LoVo (cell line): ENCODE measurements at places on chromosomes 11 and 22.

GRCh38 chr11:35933320-35933871, 10.5 kb upstream of the LDLRAD3 start:
- DNase-seq: no peak

DNA sequence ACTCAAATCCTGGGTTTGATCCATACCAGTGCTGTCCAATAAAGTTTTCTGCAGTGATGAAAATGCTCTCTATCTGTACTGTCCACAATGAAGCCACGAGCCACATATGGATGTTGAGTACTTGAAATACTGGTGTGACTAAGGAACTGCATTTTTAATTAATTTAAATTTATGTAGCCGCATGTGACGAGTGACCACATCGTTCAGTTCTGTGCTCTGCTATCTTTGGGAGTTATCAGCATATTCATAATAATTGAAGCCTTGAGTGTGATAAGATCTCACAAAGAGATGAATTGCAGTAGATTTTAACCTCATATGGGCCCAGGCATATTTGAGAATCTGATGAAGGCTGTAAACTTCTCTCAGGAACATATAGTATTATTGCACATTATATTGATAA, 40.8 kb downstream of the GRAMD1B start:
- DNase-seq: no peak

GRCh38 chr11:78985663-78986062, 411.0 kb upstream of the NARS2 start:
- DNase-seq: no peak

DNA sequence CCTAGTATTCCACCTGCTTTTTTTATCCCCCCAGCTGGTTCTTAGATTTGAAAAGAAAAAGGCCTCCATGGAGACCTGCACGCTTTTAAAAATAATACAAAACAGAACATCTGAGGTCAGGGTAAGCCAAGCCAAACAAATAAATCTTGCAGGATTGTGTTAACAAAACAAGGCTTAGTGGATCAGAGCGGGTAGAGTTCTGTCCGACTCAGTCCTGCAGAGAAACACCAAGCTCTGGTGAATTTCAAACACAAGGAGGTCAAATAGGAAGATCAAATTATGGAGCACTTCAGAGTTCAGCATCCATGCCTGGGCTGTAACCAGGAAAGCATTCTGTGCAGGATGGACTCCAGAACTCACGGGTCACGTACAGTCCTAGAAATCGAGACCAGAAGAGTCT, 86.9 kb downstream of the SYN3 start:
- no peak for DNase-seq

DNA sequence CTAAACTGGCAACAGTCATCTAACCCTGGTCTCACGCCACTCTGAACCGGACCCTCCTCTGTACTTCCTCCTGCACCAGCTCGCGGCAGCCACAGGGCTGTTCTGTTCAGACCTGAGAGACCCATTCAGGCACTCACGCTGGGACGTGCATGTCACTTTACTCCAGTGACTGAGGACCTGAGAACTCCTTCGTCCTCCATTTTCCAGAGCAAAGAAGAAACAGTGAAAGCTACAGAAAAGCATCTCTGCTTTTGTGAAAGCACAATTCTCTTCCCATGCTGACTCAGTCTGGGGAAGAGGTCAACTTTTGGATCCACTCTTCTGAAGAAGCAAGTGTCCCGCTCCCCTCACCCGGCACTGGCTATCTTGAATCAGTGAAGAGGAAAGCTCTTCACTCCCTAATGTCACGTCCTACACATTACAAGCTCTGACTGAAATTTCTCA, 24.5 kb downstream of the PISD start:
- no peak for DNase-seq

- no peak for DNase-seq
Measured at GRCh38 chr11:103958475-103959215, 77.8 kb upstream of the DDI1 start.

GRCh38 chr22:19797086-19798002, 36.8 kb downstream of the TBX1 start:
- DNase-seq: no peak

DNA sequence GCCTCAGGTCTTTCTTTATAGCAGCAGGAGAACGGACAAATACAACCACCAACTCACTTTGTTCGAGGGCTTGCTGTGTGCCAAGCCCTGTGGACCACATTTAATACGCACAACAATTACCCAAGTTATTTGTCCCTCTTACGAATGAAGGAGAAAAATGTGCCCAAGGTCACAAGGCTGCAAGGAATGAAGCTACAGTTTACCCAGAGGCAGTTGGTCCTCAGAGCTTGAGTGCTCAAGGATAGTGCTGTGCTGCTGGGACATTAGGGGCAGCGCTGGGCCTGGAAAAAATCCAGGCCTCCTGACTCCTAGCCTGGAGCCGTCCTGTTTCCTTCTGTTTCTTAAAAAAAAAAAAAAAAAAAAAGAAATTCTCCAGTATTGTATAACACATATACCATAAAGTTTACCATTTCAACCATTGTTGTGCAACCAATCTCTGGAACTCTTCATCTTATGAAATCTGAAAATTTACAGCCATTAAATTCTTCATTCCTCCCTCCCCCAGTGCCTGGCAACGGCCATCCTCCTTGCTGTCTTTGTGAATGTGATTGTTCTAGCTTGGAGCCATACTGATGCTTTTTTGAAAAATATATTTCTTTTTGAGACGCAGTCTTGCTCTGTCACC, 1.0 kb upstream of the C11orf86 start:
- no peak for DNase-seq

DNA sequence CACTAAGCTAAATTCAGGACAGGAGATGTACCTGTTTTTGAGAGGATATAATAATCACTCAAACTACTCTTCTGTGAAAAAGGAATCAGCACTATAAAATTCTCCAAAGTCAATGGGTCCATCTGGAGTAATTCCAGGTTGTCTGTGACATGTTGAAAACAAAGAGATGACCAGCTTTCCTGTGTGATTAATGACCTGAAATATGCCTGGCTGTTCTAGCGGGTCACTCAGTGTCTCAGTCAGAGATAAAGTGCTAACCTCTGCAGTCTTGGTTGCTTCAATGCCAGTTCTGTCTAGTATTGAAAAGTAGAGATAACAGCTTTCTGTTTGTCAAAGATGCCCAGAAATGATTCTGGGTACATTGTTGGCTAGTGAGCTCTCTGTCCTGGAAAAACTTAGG, 722.6 kb upstream of the TENM4 start:
- no peak for DNase-seq

DNA sequence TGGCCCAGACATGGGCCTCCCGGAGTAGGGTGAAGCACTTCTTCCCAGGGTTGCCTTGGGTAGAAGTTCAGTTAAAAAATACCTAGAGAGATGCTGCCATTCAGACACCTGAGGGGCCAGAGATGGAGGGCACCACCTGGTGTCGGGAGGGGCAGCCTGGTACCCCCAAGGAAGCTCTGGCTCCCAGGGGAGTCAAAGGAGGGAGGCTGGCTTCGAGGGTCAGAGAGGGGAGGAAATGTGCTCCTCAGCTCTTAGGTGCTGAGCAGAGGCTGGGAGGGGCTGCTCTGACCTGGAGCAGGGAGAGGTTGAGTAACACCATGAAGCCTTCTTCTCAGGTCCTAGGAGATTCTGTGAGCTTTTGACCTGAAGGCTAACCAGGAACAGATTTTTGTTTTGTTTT, 1.1 kb downstream of the USP35 start:
- DNase-seq: no peak

- DNase-seq: no peak
Measured at GRCh38 chr22:17213976-17214375, 5.3 kb downstream of the ADA2 start.

GRCh38 chr22:19664951-19665783, 49.1 kb upstream of the SEPTIN5 start:
- no peak for DNase-seq

GRCh38 chr11:87036756-87037449, 831 bp upstream of the TMEM135 start:
- DNase-seq: no peak

- DNase-seq: peak; percentile 62
Measured at GRCh38 chr11:122882857-122883645, 492 bp downstream of the JHY start.

GRCh38 chr11:87832211-87832610, 343.0 kb downstream of the RAB38 start:
- DNase-seq: no peak

GRCh38 chr11:92776676-92777075, 192.8 kb upstream of the MTNR1B start:
- DNase-seq: no peak

DNA sequence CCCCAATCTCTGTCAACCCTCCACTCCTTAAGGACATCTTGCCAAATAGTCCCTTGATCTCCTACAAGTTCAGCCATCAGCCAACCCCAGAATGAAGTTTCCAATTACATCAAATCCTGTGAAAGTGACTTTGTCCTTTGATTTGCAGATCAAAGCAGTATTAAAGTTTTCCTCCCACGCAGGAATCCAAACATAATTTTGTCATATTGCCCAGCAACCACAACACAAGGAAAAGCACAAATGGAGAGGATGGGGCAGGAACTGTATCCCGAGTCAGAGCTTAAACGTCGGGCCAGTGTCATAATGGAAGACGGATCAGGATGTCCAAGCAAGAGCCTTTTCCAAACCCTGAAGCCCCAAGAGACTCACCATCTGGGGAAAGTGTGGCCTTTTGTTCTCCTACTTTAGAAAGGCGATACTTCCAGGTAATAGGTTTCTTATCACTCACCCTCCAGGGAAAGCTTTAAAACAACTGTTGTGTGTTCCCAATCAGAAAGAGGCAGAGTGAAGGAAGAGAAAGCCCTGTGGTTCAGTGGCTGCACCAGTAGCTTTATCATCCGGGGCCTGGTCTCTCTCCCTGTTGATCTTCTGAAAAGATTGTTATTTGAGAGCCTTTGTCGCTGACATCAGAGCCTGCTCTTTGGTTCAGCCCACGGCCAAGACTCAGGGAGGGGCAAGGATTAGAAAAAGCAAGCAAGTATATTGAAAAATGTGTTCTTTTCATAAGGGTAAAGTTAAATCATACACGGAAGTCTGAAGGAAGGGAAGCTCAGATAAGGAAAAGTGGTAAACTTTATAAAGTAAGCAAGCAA, 41.7 kb downstream of the EXPH5 start:
- no peak for DNase-seq

DNA sequence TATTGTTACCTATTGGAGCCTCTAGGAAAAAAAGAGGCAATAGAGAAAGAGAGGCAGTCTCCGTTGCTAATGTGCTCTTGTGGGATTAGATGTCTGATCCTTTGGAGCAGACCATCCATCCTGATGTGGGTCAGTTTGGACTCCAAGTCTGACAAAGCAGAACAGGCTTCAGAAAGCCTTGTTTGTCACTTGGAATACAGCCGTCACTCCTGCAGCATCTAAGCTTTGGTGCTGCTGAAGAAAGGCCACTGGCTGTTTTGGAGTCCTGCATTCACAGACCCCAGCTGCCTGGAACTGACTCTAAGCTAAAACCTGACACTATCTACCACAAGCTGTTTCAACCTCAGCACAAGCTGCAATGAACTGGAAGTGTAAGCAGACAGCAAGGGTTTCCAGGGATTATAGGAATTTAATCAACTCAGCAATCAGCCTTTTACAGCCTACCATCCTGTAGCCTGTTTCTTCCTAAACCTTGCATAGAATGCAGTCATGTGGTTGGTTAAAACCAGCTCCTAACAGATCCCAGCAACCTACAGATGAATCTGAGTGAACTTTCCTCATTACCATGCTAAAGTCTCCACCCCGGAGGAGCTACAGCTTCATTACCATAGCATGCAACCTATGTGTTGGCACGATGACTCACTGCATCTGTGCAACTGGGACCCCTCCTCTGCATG, 3.7 kb upstream of the PLAAT4 start:
- no peak for DNase-seq

DNA sequence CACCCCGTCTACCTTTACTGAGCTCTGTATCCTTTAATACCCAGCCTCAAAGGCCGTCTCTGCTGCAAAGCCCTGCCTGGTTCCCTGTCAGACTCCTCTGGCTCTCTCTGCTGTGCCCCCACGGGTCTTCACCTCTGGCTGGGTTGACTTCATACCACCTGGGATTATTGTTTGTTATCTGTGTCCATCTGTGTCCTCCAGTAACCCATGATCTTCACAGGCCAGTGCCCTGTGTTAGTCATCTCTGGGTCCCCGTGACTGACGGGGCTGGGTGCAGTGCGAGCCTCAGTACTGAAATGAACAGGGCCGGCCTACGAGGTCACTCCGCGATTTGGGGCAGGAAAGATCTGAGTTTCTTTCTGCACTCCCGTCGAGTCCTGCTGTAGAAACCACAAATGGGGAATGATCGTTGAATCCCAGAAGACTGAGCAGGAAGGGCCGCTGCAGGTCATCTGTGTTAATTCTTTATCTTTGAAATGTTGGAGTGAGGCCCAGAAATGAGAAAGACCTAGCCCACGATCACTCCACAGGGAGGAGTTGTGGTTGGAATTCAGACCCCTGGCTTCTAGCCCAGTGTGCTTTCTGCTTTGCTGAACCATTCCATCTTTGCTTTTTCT, 12.3 kb upstream of the TUB start:
- peak; percentile 65 for DNase-seq

- DNase-seq: no peak
Measured at GRCh38 chr11:34936945-34937629, 20.7 kb downstream of the PDHX start.

DNA sequence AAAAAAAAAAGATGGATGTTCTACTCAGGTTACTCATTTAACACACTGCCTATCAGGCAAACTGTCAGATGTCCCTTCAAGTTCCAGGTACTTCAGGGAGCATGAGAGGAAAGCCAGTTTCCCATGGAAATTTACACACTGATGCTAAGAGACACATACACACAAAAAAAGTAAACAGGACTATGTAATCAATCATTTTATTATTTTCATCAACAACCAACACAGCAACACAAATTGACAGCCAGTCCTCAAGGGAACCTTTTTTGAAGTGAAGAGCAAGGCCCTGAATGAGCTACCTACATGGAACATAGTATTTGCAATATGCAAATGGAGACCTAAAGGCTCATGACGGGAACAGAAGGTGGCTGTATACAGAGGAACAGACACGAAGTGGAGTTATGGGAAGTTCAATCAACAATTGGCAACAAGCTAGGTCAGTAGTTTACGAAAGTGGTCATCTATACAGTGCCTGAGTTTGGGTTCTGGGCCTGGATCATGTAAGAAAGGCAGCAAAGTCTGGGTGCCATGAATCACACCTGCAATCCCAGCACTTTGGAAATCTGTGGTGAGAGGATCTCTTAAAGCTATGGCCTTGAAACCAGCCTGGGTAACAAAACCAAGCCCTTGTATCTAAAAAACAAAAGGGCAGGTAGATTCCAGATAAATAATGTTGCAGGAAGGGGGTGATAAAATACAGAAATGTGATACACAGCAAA, 12.6 kb upstream of the WDR74 start:
- no peak for DNase-seq

- DNase-seq: peak; percentile 20
Measured at GRCh38 chr11:35274909-35275785, 136.2 kb downstream of the CD44 start.
